ENCODE measurements at places on chromosomes 13 and 19.

DNA sequence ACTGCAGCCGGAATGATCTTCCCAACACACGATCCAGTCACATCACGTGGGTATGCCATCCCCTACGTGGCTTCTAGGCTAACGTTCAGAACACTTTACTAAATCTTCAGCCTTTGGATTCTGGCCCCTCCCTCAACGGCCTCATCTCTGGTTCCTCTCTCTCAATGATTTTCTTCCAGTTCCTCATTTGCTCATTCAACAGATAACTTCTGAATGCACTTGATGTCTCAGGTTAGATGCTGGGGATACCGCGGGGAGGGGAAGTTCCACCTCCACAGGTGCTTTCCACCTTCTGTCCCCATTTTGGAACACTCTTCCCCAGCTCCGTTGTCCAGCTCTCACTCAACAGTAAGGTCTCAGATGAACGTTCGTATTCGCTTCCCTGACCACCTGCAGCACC, 66.1 kb downstream of the ATP7B start:
- DNase-seq: no peak

GRCh38 chr19:28583242-28583641, 629.7 kb downstream of the UQCRFS1 start:
- no peak for DNase-seq

- DNase-seq: no peak
Measured at GRCh38 chr19:7552781-7553180, 17.3 kb downstream of the PNPLA6 start.

DNA sequence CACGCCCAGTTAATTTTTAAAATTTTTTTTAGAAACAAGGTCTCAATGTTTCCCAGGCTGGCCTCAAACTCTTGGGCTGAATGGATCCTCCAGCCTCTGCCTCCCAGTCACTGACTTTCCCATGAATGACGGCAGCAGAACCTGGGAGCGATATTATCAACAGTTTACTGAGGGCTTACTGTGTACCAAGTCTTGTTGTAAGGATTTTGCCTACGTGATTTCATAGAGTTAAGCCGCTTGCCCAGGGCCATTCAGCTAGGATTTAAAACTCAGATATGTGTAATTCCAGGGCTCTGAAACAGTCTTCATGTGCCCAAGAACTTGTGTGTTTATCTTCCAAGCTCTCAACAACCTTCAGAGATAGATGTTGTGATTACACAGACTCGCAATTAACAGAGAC, 6.0 kb upstream of the KXD1 start:
- no peak for DNase-seq

GRCh38 chr19:44817725-44818465, 9.0 kb downstream of the BCAM start:
- DNase-seq: no peak

- no peak for DNase-seq
Measured at GRCh38 chr19:13997631-13997962, 8.5 kb downstream of the RFX1 start.

GRCh38 chr19:17049711-17050280, 23.2 kb upstream of the CPAMD8 start:
- no peak for DNase-seq

DNA sequence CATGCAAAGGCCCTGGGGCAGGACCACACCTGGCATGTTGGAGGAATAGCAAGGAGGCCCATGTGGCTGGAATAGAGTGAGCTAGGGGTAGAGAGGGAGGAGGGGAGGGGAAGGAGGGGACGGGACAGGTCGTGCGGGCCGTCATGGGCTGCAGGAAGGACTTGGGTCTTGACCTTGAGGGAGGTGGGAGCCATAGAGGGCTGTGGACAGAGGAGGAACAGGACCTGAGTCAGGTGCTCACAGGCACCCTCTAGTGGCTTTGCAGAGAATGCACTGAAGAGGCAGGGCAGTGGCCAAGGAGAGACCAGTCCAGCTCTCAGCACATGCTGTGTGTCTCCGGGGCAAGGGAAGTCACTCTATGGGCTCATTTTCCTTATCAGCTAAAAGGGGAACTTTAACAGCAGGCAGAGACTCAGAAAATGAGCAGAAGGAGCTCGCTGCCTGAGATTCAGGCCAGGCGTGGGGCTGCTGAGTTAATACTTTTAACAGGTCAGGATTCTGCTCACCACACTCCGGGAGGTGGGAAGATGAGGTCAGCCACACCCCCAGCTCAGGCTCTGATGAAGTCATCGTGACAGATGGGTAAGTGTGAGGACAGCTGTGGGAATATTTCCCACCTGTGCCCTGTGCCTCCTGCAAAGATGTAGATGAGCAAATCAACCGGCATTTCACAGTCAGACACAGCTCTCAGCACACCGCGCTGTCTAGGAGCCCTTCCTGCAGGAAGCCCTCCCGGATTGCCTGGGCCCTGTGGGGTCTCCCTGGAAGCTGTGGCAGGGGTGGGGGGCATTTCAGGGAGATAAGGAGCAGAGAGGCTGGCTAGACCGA, 6.0 kb upstream of the TNFAIP8L1 start:
- peak; percentile 30 for DNase-seq

DNA sequence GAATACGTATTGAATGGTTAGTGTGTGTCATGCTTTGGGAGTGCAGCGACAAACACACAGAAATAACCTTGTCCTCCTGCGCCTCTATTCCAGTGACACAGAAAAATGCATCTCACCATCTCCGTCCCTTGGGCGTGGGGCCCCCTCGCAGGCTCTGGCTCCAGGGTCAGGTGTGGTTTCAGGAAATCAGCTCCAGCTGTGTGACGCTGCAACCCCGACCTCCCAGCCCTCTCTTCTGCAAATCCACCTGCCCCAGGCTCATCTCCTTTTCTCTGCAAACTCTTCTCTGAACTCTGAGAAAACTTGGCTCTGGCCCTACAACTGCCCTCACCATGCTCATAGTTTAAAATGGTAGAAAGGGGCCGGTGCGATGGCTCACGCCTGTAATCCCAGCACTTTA, 51.3 kb upstream of the ZNF536 start:
- no peak for DNase-seq

Measured in stimulated activated CD4-positive, alpha-beta T cell treated with anti-CD3 and anti-CD28 coated beads, Interleukin-4, amount 100 ng/mL, for 48 hours (primary cell).